ENCODE measurements at places on chromosomes 6 and 20.

GRCh38 chr6:158069800-158070195, 88.1 kb downstream of the SYNJ2 start:
- DNase-seq = no peak

- no peak for DNase-seq
Measured at GRCh38 chr6:52336919-52337561, 24.9 kb upstream of the PAQR8 start.

GRCh38 chr20:35767683-35768481, 3.9 kb upstream of the PHF20 start:
- DNase-seq = no peak

- DNase-seq = no peak
Measured at GRCh38 chr6:72560721-72561593, 60.9 kb upstream of the KCNQ5 start.

GRCh38 chr6:163284151-163284550, 130.4 kb upstream of the QKI start:
- no peak for DNase-seq

- DNase-seq = no peak
Measured at GRCh38 chr20:47669927-47670890, 115.1 kb downstream of the SULF2 start.

Data from right renal cortex interstitium (tissue), 3 donors.